ENCODE measurements at places on chromosomes 4 and X.

DNA sequence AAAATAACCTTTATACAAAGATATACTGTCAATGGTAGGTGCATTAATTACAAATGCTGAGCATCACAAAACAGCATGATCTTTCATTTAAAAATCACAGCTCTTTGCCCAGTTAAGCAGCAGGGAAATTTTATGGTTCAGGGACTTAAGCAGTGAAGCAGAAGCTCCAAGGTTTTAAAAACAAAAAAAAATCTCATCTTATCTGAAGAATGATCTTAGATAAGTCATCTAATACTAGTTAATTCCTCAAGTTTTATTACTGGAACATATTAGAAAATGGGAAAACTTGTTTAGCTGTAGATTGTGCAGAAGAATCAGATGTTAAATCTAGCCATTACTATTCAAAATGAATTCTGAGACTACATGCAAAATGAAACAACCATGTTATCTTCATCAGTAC, 289.9 kb downstream of the GASK1B start:
- no peak for DNase-seq

DNA sequence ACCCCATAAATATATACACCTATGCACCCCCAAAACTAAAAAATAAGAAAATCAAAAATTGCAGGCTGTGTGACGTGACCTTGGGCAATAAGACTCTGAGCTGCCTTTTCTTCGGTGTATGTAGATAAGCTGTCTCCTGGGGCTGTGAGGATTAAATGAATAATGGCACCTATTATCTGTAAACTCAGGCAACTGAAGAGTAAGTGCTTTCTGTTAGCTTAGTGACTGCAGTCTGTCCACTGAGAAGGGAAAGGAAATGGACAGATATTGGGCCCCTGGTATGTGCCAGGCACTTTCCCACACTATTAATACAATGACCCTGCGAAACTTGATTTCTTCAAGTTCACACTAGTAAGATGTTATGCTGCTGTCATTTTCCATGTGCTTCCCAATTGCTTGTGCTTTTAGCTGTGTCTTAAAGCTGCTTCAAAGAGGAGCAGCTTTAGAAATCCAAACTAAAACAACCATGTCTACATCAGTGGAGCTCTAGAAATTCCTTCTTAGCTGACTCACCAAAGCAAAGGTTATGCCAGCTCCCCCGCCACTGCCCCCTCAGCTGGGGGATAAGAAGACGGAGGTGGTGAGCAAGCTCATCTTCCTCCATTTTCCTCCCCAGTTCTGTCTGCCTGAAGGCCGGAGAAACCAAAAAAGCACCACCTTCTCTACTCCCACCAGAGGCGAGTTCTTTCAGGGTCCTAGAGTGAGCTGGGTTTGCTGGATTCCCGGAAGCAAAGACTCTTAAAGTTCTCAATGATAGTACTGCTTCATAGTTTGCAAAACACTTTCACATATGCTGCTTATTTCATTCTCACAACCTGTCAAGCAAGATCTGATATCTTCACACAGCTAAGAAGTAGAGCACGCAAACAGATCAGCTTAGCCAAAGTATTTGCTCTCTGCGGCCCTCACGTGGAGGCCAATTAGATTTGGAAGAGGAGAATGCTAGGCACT, 8.8 kb upstream of the DGAT2L6 start:
- no peak for DNase-seq

DNA sequence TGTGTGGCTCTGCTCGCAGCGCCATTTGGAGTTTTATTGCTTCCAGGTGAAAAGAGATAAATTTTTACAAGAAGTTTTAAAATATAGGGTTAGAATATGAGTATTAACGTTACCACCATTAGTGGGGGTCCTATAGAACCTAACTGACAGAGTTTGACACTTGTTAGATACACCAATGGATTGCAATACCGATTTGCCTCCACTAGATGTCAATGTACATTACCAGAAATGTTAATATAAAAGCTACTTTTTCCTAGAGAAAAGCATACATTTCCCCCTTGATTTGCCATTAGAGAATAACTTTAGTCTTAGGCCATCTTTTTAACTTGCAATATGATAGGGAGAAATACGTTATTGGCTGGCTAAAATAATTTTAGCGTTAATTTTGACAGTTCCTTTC, 108.4 kb downstream of the LINC00632 start:
- no peak for DNase-seq

- no peak for DNase-seq
Observed at GRCh38 chr4:3655963-3656362, 110.2 kb upstream of the ADRA2C start.

GRCh38 chr4:16023776-16024408, 59.9 kb downstream of the PROM1 start:
- DNase-seq = no peak

- DNase-seq = no peak
Observed at GRCh38 chrX:130120321-130120731, 10.0 kb upstream of the ELF4 start.

DNA sequence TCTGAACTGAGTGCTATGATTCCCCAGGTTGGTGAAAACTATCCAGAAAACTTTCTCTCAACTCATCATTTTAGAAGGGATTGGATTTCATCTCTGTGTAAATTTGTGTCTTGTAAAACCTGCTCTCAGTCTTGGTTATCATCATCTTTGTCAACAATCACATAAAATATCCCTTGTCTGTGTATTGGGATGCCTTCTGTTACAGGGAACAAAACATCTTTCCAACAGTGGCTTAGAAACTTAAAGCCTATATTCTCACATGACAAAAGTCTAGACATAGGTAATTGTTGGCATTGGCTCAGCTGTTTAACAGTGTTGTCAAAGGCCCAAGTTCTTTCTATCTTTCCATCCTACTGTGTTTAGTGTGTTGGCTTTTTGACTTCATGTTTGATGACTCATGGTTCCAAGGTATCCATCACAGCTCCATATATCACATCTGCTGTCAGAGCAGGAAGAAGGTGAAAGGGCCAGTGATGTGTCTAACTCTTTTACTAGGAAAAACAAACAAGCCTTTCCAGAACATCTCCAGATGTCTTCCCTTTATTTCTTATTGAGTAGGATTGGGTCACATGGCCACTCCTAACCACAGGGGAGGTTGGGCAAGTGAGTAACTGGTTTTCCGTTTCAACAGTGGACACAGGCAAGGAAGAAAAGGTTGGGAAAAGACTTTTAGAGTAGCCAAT, 65.0 kb downstream of the PHEX start:
- DNase-seq = no peak
